CD4-positive, alpha-beta T cell treated with Interleukin-2 at 100 ng/mL for 4 hours (primary cell): ENCODE measurements at places on chromosomes 1 and 21.

DNA sequence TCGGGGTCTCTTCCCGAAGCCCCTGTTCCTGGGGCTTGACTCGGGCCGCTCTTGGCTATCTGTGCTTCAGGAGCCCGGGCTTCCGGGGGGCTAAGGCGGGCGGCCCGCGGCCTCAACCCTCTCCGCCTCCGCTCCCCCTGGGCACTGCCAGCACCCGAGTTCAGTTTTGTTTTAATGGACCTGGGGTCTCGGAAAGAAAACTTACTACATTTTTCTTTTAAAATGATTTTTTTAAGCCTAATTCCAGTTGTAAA is 158.7 kb downstream of the RUNX1 start:
- no peak for DNase-seq

- no peak for DNase-seq
Observed at GRCh38 chr1:9128166-9128519, 759 bp downstream of the GPR157 start.

GRCh38 chr1:38041936-38042834 is 4.4 kb downstream of the POU3F1 start:
- no peak for DNase-seq

GRCh38 chr1:145997016-145997717 is 788 bp upstream of the TXNIP start:
- peak; percentile 67 for DNase-seq

DNA sequence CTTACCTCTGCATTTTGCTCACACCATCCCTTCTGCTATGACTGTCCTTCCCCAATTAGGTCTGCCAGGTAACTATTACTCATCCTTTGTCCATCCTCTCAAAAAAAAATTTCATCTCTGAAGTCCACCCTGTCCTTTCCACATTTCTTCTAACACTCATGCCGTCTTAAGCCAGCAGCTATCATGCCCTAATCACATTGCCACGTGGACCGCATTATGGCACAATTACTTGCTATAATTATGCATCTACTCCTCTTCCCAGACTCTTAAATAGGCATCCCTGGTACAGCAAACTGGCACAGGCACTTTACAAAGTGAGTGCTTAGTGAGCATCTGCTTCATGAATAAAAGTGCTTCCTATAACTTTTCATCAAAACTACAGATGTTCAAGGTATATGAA is 295.4 kb upstream of the ESRRG start:
- no peak for DNase-seq

- DNase-seq: no peak
Observed at GRCh38 chr1:53465023-53465957, 6.1 kb downstream of the DMRTB1 start.

DNA sequence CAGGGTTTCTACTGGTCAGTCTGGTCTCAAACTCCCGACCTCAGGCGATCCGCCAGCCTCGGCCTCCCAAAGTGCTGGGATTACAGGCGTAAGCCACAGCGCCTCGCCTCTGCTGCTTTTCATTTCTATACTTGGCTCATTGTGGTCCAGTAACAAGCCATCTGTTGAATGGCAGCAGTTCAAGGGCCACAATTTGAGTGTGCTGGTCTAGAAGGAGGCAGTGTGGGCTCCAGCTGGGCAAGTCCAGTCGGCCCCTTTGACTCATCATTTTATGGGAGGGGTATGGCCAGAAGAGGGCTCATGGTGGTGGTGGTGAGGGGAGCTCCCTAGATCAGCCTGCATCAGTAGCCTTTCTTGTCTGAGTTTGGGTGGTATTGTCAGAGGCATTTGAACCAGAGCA is 33.2 kb downstream of the ATP8B2 start:
- DNase-seq: no peak

GRCh38 chr1:159170639-159171038 is 776 bp upstream of the CADM3 start:
- DNase-seq: no peak

GRCh38 chr1:2530513-2531361 is 674 bp upstream of the HES5 start:
- DNase-seq: no peak

GRCh38 chr1:15974855-15975254 is 1.0 kb downstream of the ZBTB17 start:
- DNase-seq: no peak

GRCh38 chr1:46489169-46489637 is 433 bp upstream of the DMBX1 start:
- no peak for DNase-seq

DNA sequence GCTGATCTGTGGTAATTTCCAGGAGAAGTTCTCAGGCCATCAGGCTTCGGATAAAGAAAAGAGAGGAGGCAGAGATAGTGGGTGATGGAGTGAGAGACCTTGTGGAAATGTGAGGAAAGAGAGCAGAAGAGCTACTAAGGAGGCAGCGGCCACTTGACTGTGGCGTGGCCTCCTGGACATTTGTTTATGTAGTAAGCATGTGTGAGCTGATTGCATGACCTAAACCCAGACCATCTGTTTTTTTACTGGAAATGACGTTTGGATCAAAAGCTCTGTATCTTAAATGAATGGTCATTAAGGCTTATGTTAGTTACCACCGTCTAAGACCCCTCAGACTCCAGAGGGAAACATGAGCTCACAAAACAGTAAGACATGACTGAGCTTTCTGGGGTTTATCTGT is 13.6 kb downstream of the ATP1B1 start:
- no peak for DNase-seq

DNA sequence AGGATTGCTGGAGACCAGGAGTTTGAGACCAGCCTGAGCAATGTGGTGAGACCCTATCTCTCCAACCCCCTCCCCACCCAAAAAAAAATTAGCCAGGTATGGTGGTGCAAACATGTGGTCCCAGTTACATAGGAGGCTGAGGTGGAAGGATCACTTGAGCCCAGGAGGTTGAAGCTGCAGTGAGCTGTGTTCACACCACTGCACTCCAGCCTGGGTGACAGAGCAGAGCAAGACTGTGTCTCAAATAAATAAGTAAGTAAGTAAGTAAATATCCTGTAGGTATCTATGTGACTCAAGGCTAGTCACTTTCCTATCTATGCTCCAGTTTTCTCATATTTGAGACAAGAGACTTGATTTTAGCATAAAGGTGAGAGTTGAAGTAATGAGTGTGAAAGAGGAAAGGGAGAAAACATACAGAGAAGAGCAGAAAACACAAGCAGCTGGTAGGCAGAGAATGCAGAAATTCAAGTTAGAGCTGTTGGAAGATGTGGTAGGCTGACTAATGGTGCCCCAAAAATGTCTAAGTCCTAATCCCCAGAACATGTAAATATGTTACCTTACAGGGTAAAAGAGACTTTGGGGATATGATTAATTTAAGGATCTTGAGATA is 7.5 kb downstream of the PPP1R12B start:
- DNase-seq: no peak

- no peak for DNase-seq
Observed at GRCh38 chr1:184791550-184791900, 36.9 kb upstream of the EDEM3 start.

- DNase-seq: peak; percentile 35
Observed at GRCh38 chr1:241998412-241998921, 431 bp downstream of the MAP1LC3C start.

GRCh38 chr1:248862695-248862997 is 3.8 kb upstream of the ZNF692 start:
- peak; percentile 33 for DNase-seq

DNA sequence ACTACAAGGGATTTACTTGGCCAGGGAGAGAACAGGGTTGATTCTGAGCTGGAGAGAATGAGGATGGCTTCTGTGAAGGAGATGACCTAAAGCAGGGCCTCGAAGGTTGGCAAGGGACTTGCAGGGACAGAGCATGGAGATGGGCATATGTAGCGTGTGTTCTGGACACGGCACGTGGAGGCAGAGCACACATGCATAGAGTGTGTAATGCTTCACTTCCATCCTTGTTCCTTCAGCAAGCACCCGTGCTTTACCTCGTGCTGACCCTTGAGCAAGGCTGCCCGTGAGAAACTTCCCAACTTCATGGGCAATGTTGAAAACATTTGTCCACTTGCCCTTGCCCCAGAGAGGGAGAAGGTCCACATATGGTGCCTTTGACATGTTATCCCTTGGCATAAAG is 33.1 kb downstream of the NFIA start:
- no peak for DNase-seq

GRCh38 chr1:89669441-89669840 is 36.5 kb downstream of the LRRC8C start:
- DNase-seq: no peak

- DNase-seq: no peak
Observed at GRCh38 chr1:180975551-180975950, 47.1 kb downstream of the STX6 start.

DNA sequence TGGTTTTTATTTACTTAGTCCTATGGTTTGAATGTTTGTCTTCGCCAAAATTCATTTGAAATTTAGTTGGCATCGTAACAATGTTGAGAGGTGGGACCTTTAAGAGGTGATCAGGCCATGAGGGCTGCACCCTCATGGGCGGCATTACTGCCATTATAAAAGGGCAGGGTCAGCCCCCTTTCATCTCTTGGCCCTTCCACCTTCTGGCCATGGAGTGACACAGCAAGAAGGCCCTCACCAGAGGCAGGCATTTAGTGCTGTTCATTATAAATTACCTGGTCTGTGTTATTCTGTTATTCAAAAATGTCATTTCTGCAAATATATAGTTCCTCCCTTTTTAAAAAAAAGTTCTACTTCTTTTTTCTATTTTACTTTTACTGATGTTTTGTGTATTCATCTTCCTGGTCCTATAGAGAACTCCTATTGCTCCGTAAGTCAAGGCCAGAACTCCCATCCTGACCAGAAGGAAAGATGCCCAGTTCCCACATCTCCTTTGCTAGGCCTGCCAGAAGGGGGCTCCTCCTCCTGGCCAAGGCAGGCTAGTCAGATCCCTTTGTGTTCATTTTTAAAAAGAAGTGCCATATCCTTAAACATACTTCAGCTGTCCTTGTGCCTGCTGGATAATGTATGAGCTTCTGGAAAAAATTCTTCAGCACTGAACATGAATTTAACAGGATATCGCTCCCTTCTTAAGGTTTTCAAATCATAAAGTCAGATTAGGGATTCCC is 10.0 kb upstream of the LBR start:
- DNase-seq: no peak

DNA sequence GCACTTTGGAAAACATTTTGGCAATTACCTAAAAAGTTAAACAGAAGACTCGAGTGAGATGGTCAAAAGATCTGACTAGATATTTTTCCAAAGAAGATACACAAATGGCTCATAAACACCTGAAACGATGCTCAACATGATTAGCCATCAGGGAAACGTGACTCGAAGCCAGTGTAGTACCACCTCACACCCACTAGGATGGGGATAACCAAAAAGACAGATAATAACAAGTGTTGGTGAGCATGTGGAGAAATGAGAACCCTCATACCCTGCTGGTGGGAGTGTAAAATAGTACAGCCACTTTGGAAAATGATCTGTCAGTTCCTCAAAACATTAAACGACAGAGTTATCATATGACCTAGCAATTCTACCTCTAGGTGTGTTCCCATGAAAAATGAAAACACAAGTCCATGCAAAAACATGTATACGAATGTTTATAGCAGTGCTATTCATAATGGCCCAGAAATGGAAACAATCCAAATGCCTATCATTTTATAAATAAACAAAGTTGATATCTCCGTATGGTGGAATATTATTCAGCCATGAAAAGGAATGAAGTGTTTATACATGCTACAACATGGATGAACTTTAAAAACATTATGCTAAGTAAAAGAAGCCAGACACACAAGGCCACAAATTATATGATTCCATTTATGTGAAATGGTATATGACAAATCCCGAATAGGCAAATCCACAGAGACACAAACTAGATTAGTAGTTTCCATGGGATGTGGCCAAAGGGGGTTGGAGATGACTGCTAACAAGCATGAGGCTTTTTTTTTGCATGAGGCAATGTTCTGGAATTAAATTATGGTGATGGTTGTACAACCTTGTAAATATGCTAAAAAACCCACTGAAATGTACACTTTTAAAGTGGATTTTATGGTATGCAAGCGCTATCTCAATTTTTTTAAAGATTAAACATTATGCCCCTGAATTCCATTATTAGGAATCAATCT is 625.3 kb downstream of the KIF26B start:
- DNase-seq: no peak

- no peak for DNase-seq
Observed at GRCh38 chr1:218164930-218165700, 120.0 kb upstream of the RRP15 start.

DNA sequence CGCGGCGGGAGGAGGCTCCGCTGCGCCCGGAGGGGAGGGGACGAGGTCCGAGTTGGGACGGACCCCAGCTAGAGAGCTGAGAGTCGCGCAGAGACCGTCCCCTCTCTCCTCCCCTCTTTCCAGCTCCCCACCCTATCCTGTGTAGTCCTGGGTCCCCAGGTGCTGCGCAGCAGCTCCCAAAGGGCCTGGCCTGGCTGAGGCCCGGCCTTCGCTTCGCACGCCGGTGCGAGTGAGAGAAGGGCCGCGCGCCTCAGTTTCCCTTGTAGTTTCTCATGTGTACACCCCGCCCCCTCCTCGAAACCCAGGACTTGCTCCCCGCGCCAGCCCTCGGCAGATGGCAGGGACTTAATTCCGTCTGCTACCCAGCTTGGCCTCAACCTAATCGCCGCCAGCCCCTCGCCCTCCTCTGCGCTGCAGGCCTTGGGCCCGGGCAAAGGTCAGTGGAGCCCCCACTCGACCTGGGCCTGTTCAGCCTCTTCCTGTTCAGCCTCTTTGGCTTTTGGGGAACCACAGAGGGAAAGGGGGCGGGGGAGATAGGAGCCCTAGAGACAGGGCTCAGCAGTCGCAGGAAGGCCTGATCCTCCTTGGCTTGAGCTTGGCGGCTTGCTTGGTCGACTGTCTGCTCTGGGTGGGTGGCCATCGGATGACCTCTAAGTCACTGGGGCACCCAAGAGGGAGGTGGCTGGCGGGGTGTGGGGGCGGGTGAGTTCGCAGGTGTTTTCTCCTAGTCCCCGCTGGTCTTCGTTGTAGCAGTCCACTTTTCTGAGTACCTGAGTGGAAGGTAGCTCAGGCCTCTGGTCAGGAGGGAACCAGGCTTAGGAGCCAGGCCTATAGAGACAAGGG is 1.0 kb downstream of the ZNF687 start:
- DNase-seq: peak; percentile 8

- DNase-seq: no peak
Observed at GRCh38 chr1:230749150-230749549, 2.0 kb downstream of the CAPN9 start.

- DNase-seq: no peak
Observed at GRCh38 chr1:95451054-95451453, 217.0 kb downstream of the RWDD3 start.

GRCh38 chr1:8731162-8731561 is 86.3 kb downstream of the RERE start:
- no peak for DNase-seq

DNA sequence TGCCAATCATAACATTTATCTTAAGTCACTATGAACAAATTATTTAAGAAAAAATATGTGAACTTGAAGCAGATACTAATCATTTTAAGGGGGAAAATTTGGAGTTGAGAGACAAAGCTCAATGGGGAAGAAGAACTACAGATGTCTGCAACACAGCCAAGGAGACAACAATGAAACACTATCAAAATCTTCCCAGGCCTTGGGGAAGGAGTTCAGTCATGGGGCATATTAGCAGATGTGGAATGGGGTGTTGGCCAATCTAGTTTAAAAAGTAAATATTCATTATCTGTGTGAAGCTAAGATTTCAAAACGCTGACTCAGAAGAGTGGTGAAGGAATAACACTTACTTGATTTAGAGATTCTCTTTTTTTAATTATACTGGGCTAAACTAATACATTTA is 671.6 kb upstream of the ZP4 start:
- DNase-seq: no peak

- no peak for DNase-seq
Observed at GRCh38 chr1:23456226-23456625, 27.8 kb downstream of the ASAP3 start.
